Tibial nerve (tissue), 4 donors: ENCODE measurements at places on chromosomes 13 and 19. TPM values are rescaled to one million over a fixed set of nuclear protein-coding genes. Genes with fewer than 3 reads are reported as not detected.
A peak's percentile ranks its signal among the peaks of the same experiment; 100 is the strongest.

GRCh38 chr19:34184880-34185491, 12.7 kb downstream of the LSM14A start:
- no peaks in the 10 kb centered on the region for H3K36me3 ChIP-seq
- H3K4me1 ChIP-seq: peaks cover 4% of the 10 kb centered on the region
- no peak overlapping the region for H3K27ac ChIP-seq
- H3K27me3 ChIP-seq: no peaks in the 10 kb centered on the region

DNA sequence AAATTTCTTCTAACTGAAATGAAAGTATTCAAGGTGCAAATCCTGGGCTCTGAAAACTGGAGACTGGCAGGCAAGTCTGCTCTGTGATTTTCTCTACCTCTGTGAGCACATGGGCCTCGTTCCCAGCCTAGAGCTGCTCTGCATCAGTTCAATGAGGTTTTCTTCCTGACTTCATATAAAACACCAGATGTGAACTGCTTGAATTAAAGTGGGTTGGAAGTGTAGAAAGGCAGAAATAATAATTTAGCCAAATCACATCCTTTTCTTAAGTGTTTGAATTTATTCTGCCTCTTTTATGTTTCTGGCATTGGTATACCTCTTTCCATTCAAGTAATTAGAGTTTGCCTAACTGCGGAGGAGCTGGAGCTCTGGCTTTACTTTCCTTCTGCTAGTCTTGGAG, 540.8 kb downstream of the OLFM4 start:
- no peak for DNase-seq
- H3K27ac ChIP-seq: no peak overlapping the region
- no peak overlapping the region for H3K4me3 ChIP-seq
- no peaks in the 10 kb centered on the region for H3K4me1 ChIP-seq

- H3K27me3 ChIP-seq: no peaks in the 10 kb centered on the region
- H3K36me3 ChIP-seq: no peaks in the 10 kb centered on the region
- H3K4me3 ChIP-seq: no peak overlapping the region
- H3K27ac ChIP-seq: peak overlapping the region; percentile 64
- no peak for DNase-seq
These were observed 206.6 kb downstream of the SPRY2 start for GRCh38 chr13:80134346-80134745.

The TRPM4 gene
- total RNA-seq: 22.4 TPM

The ZSCAN5B gene
- not detected for total RNA-seq

The SHANK1 gene
- not detected for total RNA-seq

- no peak overlapping the region for H3K4me3 ChIP-seq
- peaks cover 40% of the 10 kb centered on the region for H3K27me3 ChIP-seq
- H3K27ac ChIP-seq: no peak overlapping the region
- no peaks in the 10 kb centered on the region for H3K36me3 ChIP-seq
These were observed 4.0 kb downstream of the MCF2L start for GRCh38 chr13:112972867-112973576.

DNA sequence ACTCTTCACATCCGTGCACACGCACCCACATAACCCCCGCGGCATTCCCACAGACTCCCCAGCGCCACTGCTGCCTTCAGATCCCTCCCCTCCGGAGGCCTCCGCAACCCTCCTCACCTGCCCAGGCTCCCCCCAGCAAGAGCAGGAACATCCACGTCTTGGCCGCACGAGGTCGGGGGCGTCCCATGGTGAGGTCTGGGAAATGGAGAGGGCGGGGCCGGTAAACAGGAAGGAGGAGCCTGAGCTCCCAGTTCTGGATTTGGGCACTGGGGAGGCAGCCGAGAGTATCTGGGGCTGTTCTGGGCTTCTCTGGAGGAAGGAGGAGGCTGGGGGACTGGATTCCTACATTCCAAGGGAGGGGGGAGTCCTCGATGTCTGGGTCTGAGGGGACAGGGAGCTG, 423 bp downstream of the KLK8 start:
- no peak overlapping the region for H3K4me3 ChIP-seq
- DNase-seq: no peak
- H3K36me3 ChIP-seq: no peaks in the 10 kb centered on the region
- no peaks in the 10 kb centered on the region for H3K27me3 ChIP-seq
- H3K27ac ChIP-seq: no peak overlapping the region

- no peak for DNase-seq
- no peaks in the 10 kb centered on the region for H3K4me1 ChIP-seq
- H3K27ac ChIP-seq: no peak overlapping the region
- H3K4me3 ChIP-seq: no peak overlapping the region
These were observed 62.4 kb upstream of the GJB6 start for GRCh38 chr13:20294497-20294896.

GRCh38 chr13:50916701-50917184, 7.2 kb downstream of the RNASEH2B start:
- DNase-seq: no peak
- no peak overlapping the region for H3K27ac ChIP-seq
- H3K36me3 ChIP-seq: no peaks in the 10 kb centered on the region
- no peaks in the 10 kb centered on the region for H3K27me3 ChIP-seq
- no peak overlapping the region for H3K4me3 ChIP-seq

DNA sequence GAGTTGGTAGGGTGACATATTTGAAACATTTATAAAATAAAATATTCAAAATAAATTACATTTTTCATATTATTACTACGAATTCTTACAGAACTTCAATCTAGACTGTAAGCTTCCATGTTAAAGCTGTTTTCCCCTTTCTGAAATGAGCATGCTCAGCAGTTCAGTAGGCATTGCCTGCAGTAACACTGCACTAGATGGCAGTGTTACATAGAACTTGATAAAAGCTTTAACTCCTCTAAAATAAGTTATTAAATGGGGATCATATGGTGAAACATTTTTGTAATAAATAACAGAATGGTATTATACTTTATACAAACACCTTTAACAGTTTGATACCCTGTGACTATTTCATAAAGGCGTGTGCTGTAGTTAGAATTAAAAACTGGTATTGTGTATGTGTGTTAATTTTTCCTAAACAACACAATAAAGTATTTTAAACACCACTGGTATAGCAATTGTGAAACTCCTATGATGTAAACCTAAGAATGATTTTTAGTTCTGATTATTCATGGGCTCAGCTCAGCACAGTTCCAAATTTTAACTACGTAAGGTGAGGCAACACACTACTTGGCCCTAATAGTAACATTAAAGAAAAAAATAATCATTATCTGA, 11.6 kb upstream of the GPR18 start:
- H3K27me3 ChIP-seq: no peaks in the 10 kb centered on the region
- no peak overlapping the region for H3K4me3 ChIP-seq
- H3K36me3 ChIP-seq: no peaks in the 10 kb centered on the region
- peaks cover 5% of the 10 kb centered on the region for H3K4me1 ChIP-seq
- no peak overlapping the region for H3K27ac ChIP-seq
- DNase-seq: no peak

- H3K4me3 ChIP-seq: no peak overlapping the region
- H3K36me3 ChIP-seq: no peaks in the 10 kb centered on the region
- H3K27ac ChIP-seq: peak overlapping the region; percentile 51
These were observed 590.4 kb downstream of the TBC1D4 start for GRCh38 chr13:74891610-74892009.

DNA sequence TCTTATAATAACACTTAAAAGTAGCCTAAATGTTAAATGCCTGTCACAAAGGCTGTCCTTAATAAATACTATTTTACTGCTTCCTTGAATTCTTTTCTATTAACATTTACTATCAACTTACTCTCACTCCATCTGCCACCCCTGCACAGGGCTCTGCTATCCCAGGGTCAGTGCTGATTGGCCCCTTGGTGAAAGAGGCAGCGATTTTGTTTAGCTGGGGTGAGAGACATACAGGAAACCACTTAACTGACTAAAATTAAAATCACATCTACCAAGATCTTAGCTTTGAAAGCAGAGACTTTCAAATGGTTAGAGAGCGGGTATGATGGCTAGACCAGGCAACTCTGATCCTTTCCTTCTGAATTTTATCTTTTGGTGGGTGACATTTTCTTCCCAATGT, 149.9 kb upstream of the HTR2A start:
- no peak for DNase-seq
- no peak overlapping the region for H3K27ac ChIP-seq
- no peaks in the 10 kb centered on the region for H3K36me3 ChIP-seq
- H3K27me3 ChIP-seq: no peaks in the 10 kb centered on the region
- no peak overlapping the region for H3K4me3 ChIP-seq

DNA sequence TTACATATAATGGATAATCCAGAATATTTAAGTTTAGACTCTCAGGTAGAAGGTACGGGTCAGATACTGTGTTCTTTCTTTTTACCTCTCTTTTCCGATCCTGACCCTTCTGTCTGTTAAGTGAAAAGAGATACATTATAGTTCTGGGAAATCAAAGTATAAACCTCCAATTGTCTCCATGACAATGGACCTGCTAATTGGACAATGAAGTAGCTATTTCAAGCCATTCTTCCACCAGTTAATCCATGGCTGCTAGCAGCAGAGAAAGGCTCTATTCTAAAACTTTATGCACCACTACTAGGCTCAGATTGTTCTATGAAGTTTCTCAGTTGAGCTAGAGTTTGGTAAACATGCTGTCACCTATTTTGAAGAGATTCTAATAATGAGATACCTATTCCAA, 8.3 kb upstream of the NBEA start:
- no peak for DNase-seq
- H3K4me3 ChIP-seq: no peak overlapping the region
- no peaks in the 10 kb centered on the region for H3K27me3 ChIP-seq
- H3K4me1 ChIP-seq: no peaks in the 10 kb centered on the region

The WDR88 gene
- total RNA-seq: not detected

DNA sequence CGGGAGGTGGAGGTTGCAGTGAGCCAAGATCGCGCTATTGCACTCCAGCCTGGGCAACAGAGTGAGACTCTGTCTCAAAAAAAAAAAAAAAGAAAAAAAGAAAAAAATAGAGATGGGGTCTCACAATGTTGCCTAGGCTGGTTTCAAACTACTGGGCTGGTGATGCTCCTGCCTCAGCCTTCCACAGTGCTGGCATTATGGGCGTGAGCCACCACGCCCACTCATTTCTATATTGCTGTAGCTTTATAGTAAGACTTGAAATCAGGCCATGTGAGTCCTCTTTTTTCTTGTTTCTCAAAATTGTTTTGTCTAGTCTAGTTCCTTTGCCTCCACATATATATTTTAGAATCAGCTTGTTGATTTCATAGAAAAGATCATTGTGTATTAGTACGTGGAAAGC, 18.3 kb downstream of the DNM2 start:
- H3K4me1 ChIP-seq: no peaks in the 10 kb centered on the region
- no peak overlapping the region for H3K27ac ChIP-seq

The MEIS3 gene
- 19.8 TPM for total RNA-seq

The NEK5 gene
- total RNA-seq: 0.30 TPM

The CTXN1 gene
- total RNA-seq: 1.9 TPM

DNA sequence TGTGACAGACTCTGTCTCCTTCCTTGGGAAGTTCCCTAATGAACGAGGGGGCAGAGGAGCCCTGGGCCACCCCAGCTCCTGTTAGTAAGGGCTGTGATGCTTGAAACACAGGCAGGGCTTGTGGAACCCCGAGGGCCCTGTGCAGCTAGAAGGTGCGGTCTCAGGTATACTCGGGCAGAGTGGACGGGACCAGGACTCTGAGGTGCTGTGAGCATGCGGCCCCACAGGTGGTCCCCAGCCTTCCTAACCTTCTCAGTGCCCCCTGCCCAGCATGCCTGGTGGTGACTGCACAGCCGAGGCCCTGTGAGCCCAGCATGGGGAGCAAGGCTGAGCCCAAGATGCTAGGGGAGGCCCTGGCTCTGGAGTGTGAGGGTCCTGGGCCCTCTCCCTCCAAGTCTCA, 4.0 kb upstream of the SIGLEC8 start:
- H3K36me3 ChIP-seq: no peaks in the 10 kb centered on the region
- H3K27me3 ChIP-seq: no peaks in the 10 kb centered on the region
- H3K27ac ChIP-seq: no peak overlapping the region
- no peak for DNase-seq

DNA sequence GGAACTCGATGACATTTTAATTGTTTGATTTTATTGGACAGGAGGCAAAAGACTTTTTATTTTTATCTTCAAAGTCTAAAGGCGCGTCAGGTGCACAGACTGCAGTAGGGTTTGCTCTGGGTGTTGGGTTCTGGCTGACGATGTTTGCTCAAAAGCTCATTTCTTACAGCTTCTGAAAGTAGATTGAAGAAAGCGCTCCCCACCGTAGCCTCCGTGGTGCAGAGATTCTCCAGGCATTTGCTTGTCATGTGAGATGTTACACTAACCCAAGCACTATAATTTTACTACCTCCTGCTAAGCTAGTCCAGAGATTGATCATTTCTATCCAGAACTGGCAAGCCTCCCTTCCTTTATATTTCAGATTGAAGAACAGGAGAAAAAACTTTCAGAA, 14.5 kb upstream of the ATP11A start:
- no peaks in the 10 kb centered on the region for H3K4me1 ChIP-seq
- H3K27ac ChIP-seq: no peak overlapping the region
- no peak overlapping the region for H3K4me3 ChIP-seq
- no peaks in the 10 kb centered on the region for H3K27me3 ChIP-seq

GRCh38 chr19:2361246-2362045, 1.4 kb downstream of the TMPRSS9 start:
- DNase-seq: no peak
- H3K27ac ChIP-seq: no peak overlapping the region
- no peak overlapping the region for H3K4me3 ChIP-seq
- H3K4me1 ChIP-seq: no peaks in the 10 kb centered on the region

DNA sequence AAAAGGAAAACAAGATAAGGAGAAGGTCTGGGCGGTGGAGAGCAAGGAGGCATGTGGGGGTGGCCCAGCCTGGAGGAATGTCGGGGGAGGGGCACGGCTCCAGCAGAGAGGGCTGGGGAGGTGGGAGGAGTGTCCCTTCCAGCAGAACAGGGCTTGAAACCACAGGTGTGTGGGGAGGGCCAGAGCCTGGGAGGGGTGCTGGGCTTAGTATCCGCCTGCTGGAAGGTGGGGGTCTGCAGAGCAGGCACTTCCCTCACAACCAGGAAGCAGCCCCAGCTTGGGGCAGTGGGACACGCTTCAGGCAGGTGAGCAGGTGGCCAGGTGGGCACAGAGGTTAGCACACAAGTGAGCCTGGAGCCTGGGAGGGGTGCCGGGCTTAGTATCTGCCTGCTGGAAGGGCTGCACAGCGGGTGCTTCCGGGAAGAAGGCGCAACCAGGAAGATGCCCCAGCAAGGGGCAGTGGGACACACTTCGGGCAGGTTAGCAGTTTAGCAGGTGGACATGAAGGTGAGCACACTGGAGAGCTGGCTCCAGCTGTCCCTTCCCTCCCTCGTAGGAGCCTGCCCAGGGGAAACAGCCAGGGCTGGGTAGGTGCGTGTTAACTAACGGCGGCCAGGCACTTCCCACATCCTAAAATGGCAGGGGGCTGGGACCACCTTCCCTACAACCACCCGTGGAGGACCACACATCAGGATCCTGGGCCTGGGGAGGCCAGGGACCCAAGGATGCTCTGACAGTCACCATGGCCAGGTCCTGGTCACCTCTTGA, 3.0 kb downstream of the GAS6 start:
- no peak overlapping the region for H3K4me3 ChIP-seq
- no peaks in the 10 kb centered on the region for H3K27me3 ChIP-seq
- peaks cover 19% of the 10 kb centered on the region for H3K4me1 ChIP-seq
- H3K27ac ChIP-seq: peak overlapping the region; percentile 48

DNA sequence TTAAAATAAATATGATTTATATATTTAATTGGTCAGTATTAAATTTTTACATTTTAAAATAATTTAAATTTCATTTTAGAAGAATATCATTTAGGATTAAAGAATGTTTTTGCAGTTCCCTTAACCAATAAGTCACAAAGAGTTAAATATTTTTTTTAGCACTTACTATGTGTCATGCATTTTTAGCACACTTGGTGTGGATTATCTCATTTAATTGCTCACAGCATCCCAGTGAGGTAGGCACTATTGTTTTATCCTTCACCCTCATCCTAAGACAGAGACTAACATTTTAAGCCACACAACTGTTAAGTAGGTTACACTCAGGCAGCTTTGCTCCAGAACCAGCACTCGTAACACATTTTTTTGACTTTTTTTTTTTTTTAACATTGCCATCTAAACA, 78.2 kb downstream of the URI1 start:
- no peaks in the 10 kb centered on the region for H3K27me3 ChIP-seq
- H3K4me3 ChIP-seq: no peak overlapping the region
- no peaks in the 10 kb centered on the region for H3K4me1 ChIP-seq
- DNase-seq: no peak

The F2RL3 gene
- total RNA-seq: 1.5 TPM

The TEKTIP1 gene
- not detected for total RNA-seq
